ENCODE measurements at places on chromosomes 12 and 14. TPM values are rescaled to one million over a fixed set of nuclear protein-coding genes. Genes with fewer than 3 reads are reported as not detected.

Gene RND1
- polyA plus RNA-seq = 41.7 TPM

Gene CHST11
- 25.5 TPM for polyA plus RNA-seq

Gene AKAP5
- 6.8 TPM for polyA plus RNA-seq

Gene OTUB2
- 4.6 TPM for polyA plus RNA-seq

Gene LRIG3
- polyA plus RNA-seq = 14.0 TPM

Data from spinal cord (tissue), 10 donors.